ENCODE measurements at places on chromosomes 1 and 21.

GRCh38 chr1:156913809-156914387 is 6.5 kb upstream of the LRRC71 start:
- DNase-seq = no peak

- DNase-seq = no peak
Observed at GRCh38 chr21:18373606-18374005, 30.0 kb downstream of the TMPRSS15 start.

DNA sequence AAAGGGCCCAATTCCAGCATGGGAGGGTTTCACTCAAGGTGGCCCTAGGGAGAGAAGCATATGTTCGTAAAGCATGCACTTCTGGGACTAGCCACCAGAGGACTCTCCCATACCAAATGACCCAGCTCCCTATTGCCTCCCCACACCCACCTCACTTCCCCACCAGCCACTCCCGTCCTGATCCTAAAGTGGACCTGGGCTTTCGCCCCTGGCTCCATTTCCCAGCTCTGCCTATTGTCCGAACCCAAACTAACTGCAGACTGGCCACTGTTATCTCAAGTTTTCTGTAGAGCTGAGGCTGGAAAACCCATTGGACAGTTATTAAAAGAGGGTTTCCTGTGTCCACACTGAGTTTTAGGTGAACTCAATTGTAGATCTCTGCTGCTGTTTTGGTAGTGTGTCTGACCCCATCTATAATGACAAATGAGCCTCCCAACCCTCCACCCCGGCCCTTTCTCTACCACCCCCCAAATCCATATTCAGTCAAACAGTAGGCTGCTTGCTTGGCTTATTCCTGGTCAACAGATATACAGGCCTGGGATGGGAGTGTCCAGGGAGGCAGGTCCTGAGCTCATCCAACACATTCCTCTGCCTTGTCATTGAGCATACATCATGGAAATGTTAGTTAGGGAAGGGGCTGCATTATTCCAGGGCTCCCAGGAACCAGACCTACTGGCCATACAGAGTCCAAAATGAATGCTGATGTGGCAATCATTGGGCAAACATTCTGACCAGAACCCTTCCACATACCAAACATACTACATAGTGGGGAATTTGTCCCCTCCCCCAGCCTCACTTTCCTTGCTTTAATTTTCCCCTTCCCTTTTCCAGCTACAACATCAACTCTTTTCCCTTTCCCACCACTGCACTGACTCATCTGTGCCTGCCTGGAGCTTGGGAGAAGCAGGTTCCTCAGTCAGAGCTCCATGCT is 59.2 kb downstream of the ABCA4 start:
- DNase-seq = no peak

DNA sequence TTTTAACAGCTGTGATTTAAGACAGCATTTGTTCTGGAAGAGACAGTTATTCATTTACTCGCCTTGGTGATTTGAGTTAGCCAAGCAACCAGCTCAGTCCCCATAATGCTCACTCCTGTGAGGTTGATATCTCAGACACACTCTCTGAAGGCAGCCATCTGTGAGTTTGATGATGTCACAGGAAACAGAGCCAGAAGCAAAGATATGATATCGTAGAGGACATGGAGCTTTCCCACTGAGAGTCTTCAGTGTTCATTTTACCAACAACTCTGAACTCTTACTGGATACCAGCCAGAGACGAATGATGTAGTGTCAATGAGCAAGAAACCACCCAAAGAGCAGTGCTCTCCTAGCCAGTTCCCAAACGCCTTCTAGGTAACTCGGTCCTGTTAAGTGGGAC is 219.4 kb downstream of the SLC35F3 start:
- no peak for DNase-seq

- DNase-seq = no peak
Observed at GRCh38 chr1:10502206-10502605, 27.5 kb downstream of the PEX14 start.

- DNase-seq = no peak
Observed at GRCh38 chr1:31683997-31684396, 19.8 kb downstream of the COL16A1 start.

DNA sequence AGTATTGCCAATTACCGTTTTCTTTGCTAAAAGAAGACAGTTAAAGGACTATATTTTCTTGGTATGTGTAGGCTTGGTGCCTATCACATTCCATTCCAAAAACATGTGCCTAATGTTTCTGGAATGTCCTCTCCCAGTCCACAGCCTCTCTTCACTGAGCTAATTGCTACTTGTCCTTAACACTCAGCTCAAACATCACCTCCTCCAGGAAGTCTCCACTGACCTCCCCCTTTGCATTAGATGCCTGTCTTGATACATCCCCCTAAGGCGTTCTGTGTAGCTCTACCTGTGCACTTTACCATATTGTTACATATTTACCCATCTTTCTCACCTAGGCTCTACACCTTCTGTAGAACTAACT is 195.6 kb upstream of the CAMK1G start:
- DNase-seq = no peak

DNA sequence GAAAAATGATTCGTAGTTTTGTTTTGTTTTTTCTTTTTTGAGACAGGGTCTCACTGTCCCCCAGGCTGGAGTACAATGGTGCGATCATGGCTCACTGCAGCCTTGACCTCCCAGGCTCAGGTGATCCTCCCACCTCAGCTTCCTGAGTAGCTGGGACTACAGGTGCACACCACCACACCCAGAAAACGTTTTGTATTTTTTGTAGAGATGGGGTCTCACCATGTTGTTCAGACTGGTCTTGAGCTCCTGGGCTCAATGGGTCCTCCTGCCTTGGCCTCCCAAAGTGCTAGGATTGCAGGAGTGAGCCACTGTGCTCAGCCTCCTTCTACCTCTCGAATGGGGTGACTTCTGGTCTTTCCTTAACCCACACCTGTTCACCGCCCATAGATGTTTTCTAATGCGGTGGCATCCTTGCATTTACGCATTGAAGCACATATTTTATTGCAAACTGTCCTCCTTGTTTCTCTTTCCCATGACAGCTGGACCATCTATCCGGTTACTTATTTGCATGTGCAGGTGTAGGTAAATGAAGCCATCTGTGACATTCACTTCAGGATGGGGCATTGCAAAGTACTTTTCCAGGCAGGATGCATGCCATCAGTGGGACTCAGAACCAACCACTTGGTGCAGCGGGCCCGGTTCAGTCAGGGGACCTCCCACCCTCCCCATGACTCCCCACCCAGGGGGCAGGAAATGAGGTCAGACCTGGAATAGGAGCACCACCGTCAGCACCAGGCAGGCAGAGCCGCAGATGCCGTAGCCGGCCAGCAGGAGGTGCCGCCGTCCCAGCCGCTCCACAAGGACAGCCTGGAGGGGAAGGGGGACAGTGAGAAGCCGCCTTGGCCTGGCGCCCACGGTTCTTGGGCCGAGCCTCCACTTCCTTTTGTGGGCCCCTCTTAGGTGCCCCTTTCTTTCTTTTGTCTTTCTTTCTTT is 16.5 kb downstream of the SLC2A7 start:
- DNase-seq = no peak

DNA sequence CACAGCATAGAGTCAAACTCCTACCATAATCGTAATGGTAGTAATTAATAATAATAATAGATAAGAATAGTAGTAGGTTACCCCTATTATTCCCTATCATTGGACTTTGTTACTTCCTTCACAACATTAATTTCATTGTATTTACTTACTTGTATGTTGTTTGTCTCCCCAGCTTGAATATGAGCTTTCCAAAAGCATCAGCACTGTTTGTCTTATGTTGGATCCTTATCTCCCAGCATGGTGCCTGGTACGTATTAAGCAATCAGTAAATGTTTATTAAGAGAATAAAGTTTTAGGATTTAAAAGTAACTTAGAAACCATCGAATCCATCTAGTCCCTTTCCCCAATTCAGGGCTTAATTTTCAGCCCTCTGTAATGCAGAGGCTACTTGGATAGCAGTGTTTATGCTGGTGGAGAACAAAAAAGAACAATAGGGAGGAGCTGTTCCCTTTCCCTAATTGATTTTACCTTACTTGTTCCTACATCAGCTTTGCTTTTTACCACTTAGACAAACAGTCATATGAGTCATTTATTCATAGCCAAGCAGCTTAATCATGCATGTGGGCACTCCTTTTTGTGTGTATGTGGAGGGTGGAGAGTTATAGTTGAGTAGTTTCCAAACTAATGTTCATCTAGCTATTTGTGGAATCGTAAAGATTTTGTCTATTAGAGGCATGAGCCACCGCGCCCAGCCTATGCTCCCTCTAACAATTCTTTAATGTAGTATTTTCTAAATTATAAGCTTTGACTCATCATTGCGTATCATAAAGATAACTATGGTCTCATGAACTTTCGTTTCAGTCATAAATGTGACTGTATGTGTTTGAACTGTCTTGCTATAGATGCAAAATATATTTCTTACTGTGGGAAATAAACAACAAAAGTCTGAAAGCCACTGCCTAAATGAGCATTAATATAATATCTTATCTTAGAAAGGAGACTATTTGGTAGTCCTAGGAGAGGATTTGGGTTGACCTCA is 20.9 kb upstream of the DR1 start:
- peak; percentile 74 for DNase-seq

DNA sequence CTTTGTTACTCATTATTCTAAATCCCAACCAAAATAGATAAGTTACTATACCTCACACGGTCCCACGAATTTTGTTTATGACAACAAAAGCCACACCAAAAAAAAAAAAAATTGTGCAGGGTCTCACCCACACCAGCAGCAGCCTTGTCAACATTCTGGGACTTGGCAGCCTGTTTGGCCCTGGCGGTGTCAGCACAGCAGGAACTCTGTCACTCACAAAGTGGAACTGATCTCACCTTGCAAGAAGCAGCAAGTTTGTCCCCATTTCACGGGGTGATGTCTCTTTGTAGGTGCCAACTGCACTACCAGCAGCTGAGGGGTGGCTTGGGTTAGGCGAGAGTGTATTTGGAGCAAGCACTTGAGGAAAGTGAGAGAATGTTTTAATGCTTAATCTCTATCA is 75.0 kb upstream of the CHRM3 start:
- DNase-seq = no peak

All from AG04449 (cell line).